Central memory CD8-positive, alpha-beta T cell (primary cell): ENCODE measurements at places on chromosomes 13 and 19.

DNA sequence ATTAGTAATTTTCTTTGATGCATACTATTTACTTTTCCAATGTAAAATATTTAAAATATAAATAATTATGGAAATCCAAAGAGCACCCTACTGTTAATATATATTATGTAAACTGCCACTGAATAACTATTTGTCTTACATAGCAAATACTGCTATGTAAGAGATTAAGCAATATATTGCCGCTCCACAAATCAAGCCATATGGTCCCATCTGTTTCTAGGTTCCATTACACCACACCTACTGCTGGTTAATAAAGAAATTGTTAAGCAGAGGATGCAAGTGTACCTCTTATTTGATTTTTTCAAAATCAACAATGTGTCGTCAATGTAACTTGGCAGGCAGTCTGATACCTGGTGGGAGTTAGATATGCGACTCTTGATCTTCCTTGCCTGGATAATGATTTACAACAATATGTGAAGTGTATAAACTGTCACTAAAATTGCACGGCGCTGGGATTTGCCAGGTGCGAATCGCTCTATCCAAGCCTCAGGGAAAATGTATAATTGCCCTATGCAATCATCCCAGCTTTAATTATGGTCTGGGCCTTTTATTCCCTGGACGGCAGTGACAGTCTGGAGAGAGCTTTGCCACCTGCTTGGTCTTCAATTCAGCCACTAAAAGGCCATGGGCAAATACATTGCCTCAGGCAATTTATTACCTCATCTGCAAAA lies 16.0 kb downstream of the SMAD9 start:
- DNase-seq, result no peak

DNA sequence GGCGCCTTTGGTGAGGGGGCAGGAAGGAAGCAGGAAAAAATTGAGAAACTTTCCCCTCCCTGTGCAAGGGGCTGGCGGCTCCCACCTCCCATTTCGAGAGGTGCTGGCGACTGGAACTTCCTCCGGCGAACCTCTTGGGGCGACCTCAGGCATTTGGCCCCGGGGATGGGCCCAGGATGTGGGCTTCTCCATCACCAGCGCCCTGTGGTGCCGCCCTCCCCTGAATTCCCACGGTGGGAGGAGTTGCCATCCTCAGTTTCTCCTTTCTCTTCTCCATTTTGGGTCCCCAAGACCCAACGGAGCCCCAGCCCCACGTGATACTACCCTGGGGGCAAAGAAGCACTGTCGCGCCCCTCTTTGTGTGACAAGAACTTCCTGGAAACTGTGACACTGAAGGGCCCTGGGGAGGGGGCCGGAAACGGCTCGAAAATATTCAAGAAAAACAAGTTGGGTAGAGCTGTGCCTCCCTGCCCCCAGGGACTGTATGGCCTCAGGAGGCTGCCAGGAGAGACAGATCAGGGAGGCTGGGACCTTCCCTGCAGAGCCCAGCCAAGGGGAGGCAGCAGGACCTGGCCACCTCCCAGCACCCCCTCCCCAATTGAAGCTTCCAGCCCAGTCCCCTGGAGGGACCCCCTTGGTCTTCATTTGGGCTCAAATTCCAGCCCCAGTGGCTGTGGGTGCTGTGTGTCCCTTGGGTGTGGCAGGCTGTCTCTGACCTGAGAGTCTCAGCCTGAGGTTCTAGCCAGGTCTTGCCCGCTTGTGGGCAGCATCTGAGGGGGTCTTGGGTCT lies 16.2 kb upstream of the AP1M2 start:
- DNase-seq, result peak; percentile 49

DNA sequence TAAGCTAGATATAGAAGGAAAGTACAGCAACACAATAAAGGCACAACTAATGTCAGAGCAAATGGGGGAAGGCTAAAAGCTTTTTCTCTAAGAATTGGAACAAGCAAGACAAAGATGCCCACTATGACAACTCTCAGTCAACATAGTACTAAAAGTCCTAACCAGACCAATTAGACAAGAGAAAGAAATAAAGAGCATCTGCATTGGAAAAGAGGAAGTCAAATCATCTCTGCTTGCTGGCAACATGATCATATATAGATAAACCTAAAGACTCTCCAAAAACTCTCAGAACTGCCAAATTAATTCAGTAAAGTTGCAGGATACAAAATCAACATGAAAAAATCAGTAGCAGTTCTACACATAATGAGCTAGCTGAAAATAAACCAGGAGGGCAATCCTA lies 542.0 kb downstream of the DIAPH3 start:
- DNase-seq, result no peak

DNA sequence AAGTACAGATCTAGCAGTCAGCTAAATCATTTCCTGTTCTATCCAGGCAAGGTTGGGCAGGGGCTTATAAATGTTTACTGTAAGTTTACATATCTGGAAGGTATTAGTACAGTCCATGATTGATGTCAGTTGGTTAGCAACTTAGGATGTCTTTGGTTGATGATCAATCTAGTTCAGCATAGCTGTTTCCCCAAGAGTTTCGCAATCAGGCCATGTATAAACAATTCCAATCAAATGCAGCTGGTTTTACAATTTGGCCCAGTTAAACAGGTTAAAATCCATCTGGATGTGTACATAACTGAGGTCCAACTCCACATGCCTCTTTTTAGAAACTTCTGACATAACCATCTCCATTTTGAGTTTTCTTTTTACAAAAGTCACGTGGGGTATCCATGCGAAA lies 6.9 kb downstream of the ZNF221 start:
- no peak for DNase-seq

- peak; percentile 87 for DNase-seq
Measured at GRCh38 chr19:17303167-17303939, at the start of gene ABHD8. Gene ABHD8, minus strand, starts transcription at chr19:17303425. Its CDS starts 1,809 bp downstream, at chr19:17301616.

DNA sequence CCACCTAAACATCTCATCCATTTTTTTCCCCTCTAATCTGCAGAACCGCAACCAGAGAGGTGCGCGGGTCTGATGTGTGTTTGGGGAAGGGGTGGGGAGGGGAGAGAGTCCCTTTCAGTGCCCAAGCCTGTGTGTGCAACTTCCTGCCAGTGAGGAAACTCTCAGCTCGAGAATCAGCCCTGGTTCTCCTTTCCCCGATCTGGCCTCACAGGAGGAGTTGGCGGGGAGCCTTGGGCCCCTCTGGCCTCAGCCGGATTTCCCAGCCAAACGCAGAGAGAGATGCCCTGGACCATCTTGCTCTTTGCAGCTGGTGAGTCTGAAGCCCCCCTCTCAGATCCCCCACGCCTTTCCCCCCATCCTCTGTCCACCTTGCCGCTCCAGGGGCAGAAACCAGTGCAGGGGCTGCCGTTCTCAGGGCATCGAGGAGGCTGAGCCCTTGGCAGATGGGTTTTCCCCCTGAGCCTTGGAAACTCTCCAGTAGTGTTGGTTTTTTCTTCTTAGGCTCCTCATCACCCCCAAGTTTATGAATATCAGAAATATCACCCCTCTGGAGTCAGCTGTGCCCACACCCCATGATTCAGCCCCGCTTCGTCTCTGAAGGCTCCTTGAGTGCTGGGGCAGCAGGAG lies at the start of gene C19orf38:
Gene C19orf38, plus strand, starts transcription at position 186 of the 627 bp plus-strand sequence. Its CDS starts 94 bp downstream, at position 280.
- DNase-seq, result no peak

DNA sequence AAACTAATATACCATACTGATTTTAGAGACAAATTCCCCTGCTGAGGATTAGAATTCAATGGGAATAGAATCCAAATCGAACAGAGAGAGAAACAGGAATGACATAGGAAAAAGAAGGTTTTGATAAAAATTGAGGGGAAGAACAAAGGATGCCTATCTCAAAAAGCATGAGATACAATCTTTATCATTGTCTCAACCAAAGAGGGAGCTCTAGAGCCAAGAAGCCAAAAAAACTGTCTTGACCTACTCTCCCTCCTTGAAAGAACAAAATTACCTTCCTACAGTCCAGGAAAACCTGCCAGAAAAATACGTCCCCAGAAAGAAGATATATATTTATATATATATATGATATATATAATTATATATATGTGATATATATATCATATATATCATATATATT lies 39.2 kb upstream of the MIR17HG start:
- no peak for DNase-seq

DNA sequence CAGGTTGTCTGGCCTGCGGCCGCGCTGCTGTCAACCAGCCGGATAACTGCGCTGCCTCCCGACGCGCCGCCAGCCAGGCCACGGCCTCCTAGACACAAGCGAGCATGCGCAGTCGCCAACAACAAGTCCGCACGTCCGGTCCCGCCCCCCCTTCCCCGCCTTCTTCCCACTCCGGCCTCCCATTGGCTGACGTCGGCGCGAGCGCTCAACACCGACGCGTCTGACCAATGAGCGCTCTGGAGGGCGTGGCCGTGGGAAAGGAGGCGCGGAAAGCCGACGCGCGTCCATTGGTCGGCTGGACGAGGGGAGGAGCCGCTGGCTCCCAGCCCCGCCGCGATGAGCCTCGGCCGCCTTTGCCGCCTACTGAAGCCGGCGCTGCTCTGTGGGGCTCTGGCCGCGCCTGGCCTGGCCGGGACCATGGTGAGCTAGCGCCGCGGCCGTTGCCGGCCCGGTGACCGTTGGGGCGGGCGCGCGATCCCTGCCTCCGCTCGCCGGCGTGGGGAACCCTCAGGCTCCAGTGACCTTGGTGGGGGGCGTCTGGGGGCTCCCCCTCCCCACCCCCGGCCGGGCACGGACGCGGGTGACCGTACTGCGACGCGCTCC lies at the start of gene GPX4:
Gene GPX4, plus strand, starts transcription at position 287 of the 603 bp plus-strand sequence. Its CDS starts 50 bp downstream, at position 337.
- peak; percentile 91 for DNase-seq

- DNase-seq, result no peak
Measured at GRCh38 chr19:55339889-55340783, 460 bp downstream of the KMT5C start.

DNA sequence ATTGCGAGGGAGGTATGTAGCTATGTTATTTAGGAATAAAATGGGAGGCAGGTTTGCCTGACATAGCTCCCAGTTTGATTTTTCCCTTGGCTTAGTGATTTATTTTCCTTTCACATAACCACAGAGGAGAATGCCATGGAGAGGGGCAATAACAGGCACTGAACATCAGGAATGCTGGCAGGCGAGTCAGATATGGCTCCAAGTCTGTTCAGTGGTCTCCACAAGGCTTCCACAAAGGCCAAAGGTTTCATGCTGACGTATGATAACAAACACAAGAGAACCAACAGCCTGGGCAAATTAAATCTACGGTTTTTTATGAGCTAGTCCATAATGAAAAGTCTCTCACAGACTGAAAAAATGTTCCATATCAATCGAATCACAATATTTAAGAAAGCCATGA lies 66.7 kb downstream of the SUCLA2 start:
- no peak for DNase-seq

GRCh38 chr13:59686798-59687394 lies 476.8 kb downstream of the DIAPH3 start:
- no peak for DNase-seq

DNA sequence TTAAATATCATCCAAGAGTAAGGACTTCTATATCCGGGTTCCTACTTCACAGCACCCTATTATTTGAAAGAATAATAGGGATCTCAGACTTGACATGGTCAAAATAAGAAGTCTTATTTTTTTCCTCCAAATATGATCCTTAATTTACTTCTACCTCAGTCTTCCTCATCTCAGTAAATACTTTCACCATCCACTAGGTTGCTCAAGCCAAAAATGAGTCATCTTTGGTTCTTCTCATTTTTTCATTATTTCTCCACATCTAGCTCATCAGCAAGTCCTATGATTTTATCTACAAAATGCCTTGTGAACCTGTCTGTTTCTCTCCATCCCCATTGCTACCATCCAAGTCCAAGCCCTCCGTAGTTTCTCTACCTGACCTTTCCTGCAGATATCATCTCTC lies 121.9 kb upstream of the GJB6 start:
- no peak for DNase-seq

GRCh38 chr13:113550453-113550852 lies 34.1 kb upstream of the TFDP1 start:
- DNase-seq, result no peak
